Activated CD4-positive, alpha-beta T cell treated with anti-CD3 and anti-CD28 coated beads for 4 hours (primary cell): ENCODE measurements at places on chromosomes 4 and X.

DNA sequence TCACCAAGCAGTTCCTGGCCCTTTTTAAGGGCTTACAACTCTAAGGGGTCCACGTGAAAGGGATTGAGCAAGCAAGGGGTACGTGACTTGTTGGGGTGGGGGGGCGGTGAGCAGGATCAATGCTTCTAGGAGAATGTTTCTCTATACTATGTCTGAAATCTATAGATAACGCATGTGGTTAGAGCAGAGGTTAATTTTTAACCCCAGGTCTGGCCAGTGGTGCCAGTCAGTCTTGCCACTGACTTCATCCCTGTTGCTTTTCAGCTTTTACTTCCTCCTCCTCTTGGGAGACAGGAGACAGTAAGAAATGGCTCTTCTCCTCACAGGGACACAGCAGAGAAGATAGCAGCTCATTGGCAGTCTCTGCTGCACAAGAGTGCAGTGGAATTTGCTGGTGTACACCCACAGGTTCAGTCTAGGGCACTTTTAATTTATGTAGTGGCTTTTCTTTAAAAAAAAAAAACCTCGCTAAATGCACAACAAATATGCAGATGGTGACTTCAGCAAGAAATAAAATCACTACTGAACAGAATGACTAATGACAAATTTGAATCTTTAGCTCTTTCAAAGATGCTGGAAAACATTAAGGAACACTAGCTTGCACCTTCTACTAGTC, 190.5 kb downstream of the CCNG2 start:
- no peak for DNase-seq

- no peak for DNase-seq
Observed at GRCh38 chr4:113893546-113893945, 85.9 kb downstream of the ARSJ start.

DNA sequence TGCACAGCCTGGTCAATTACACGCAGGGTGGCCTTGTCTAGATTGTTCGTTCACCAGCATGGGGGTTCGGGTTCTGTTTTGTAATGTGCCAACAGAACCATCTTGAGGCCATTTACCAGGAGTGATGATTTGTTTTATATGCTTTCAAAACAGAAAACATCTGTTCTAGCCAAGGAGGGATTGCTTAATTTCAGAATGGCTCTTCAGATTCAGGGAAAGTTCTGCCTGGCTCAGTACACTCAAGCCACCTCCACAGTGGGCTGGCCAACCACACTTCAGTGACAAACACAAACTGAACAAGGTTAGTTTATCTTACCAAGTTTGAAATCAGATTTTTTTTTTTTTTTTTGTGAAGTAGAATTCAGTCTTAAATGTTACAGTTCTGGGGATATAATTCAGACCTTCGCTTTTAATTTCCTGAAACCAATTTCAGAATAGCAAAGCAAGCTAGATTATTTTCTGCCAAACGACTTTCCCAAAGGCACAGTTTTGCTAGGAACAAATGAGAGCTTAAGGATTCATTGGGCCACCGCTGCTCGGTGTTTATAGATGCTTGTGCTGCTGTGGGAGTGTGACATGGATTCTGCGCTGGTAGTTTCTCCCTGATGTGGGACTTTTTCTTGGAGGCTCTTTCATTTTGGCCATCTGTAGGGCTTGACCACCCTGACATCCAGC, 23.4 kb downstream of the SMS start:
- no peak for DNase-seq

GRCh38 chr4:69830560-69831269, 29.2 kb downstream of the SULT1E1 start:
- DNase-seq: no peak

DNA sequence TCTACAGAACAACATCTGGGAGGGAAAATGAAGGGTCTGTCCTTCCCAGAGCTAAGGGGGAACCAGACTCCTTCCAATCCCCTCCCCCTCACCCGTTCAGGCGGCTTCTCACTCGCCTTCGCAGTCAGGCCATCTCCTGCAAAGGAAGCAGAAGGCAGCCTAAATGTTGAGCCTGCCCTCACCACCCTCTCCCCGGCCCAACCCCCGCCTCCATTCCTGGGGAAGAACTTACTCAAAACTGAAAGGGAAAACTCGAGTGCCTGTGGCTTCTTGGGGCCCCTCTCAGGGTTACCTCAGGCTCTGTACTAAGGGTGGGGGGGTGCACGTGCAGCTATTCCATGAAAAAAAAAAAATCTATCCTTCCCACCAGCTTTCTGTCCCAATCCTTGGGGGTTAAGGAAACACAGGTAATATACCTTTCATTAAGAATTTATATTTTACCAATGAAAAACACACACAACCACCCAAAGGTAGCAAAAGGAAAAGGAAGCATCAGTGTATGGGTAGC, 2.4 kb downstream of the ZMYM3 start:
- no peak for DNase-seq

- no peak for DNase-seq
Observed at GRCh38 chr4:187236209-187236890, 512.7 kb upstream of the FAT1 start.

- no peak for DNase-seq
Observed at GRCh38 chr4:104351706-104352105, 143.0 kb downstream of the CXXC4 start.

DNA sequence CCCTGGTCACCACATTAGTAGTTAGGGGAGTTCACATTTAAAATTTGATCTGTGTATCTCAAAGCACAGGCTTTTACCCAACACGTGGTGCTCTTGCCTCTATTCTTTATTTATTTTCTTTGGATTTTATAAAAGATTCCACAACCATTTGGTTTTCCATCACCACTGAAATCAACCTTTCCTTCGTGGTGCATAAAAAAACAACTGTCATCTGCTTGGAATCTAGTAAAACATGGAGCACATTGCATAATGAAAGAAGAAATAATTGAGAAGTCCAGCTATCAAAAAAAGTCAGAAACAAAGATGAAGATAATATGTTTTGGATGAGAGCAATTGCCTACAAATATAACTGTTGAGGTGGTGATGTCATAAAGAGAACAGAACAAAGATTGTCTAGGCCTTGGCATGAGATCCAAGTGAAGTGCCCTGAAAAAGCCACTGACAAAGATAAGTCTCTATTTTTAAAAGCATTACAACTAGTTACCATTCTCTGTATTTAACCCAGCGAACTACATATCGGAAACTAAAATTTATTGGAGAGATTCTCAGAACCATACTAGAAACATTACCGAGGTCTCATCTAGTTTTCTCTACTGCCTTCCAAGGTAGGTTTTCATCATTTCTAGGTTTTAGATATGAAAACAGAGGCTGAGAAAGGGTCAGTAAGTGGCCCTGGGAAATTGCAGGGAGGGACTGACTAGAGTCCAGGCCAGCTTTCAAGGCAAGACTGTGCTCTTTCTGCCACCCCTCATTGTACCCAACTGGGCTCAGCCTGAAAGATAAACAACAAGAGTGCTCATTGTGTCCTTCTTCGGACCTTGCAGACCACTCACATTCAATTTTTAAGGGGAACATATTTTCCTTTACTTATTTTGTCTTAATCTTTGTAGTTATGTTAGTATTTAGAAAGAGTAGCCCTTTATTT, 127.3 kb downstream of the MAD2L1 start:
- no peak for DNase-seq

- DNase-seq: no peak
Observed at GRCh38 chr4:1772853-1773538, 20.1 kb upstream of the FGFR3 start.

- DNase-seq: no peak
Observed at GRCh38 chrX:7119950-7120877, 27.3 kb upstream of the STS start.

DNA sequence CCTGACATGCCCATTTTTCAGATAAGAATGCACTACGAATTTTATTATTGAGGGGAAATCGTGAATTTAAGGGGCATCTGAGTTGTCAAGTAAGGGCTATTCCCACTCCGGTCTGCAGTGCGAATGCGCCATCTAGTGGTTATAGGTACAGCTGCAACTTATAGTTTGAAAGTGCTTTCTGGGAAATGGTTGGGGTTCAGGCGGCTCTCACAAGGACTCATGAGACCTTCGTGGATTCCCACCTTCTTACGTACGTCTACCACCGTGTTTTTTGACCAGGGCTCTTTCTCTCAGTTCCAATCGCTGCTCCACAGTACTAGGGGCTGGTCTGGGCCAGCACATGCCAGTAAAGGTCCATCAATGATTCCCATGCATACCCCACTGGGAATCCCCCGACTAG, 12.3 kb downstream of the MSL3 start:
- DNase-seq: peak; percentile 56

- no peak for DNase-seq
Observed at GRCh38 chrX:139484591-139484990, 45.9 kb upstream of the F9 start.

- DNase-seq: no peak
Observed at GRCh38 chrX:10557166-10557565, 63.2 kb downstream of the MID1 start.

DNA sequence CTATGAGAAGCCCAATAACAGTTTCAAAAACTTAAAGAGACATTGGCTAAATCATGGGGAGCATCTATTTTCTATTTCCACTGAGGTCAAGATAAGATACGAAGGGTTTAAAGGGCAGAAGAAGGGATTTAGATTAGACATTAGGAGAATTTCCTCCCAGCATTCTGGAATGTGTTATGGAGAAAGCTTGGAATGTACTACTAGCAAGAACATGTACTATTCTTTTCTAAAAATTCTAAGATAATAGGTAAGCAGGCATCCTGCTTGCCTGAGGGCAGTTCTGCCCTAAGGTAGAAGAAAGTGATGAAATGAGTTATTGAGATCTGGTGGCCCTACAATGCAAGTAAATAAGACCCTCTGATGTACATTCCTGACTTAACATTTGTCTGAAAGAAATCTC, 279.2 kb downstream of the NR3C2 start:
- DNase-seq: no peak

DNA sequence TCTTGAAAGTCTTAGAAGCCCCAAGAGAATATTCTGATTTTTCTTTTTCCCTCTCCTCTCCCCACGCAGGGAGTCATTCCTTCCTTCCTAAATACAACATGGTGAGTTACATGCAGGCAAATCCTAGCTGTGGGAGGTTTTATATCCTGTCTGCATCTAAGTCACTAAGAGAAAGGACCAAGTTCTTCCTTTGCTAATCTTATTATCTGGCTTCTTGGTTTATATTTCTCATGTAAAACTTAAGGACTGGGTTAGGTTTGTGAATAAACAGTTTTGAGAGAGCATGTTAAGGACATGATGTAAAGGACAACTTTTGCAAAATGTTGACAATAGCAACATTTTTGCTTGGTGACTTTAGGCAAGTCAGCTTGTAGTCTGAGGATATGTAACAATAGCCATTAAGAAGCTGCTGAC, 5.1 kb upstream of the CXCL9 start:
- no peak for DNase-seq

- no peak for DNase-seq
Observed at GRCh38 chr4:80243274-80244018, 23.0 kb upstream of the FGF5 start.

DNA sequence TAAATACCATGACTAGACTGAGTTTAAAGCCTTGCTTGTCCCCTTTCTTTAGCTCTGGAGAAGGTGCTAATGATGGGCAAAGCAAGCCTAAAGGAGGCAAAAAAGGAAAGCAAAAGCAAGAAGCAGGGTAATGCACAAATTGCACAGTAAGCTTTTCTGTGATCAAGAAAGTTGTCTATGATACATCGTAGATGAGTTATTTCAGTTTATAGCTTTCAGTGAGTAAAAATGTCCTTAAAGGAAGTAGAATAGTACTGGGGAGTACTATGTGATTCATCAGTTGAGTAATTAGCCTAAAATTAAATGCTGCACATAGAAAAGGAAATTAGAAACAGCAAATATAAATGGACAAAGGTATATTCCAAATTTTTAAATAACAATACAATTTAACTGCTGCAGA, 50.2 kb upstream of the PDE5A start:
- DNase-seq: no peak

GRCh38 chrX:84182516-84182915, 5.5 kb downstream of the RPS6KA6 start:
- no peak for DNase-seq

- no peak for DNase-seq
Observed at GRCh38 chrX:85993539-85994197, 53.7 kb downstream of the CHM start.

DNA sequence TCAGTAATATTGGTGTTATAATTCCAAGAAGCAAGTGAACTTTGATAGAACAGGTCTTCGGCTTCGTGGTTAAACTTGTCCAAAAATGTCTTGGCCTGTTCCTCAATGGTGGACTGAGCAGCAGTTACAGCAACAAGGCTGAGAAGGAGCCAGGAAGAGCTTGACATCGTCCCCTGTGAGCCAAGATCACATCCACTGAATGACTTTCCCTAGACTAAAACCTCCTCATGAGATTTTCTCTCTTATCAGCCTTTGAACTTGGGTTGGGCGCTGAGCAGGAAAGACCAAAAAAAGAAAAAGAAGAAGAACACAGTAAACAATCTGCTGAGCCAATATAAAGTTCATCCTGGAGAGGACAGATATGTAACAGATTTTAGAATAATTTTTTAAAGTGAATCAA, at the start of gene ACE2:
TSS of gene ACE2 (minus strand) at position 216 of the 400 bp plus-strand sequence. CDS start at position 167, 49 bp downstream.
- no peak for DNase-seq

GRCh38 chr4:185672618-185673017, 137.3 kb upstream of the PDLIM3 start:
- no peak for DNase-seq
